ENCODE measurements at places on chromosomes 3 and 15.

DNA sequence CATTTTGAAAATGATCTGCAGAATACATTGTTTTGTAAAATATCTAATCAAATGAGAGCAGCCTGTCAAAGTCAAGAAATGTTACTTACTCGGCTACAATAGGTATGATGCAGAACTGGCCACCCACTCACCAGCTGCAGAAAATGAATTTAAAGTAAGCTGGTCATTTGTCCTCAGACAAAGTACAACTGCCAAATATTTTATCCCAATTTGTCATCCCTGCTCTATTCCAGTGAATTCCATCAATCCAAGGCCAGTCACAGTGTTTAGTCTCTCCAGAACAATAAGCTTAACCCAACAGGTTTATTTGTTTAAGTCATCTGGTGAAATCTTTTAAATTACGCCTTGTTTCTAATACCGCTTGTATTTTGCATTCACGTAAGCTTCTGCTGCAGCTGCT, 46.6 kb upstream of the TCF12 start:
- DNase-seq: no peak

DNA sequence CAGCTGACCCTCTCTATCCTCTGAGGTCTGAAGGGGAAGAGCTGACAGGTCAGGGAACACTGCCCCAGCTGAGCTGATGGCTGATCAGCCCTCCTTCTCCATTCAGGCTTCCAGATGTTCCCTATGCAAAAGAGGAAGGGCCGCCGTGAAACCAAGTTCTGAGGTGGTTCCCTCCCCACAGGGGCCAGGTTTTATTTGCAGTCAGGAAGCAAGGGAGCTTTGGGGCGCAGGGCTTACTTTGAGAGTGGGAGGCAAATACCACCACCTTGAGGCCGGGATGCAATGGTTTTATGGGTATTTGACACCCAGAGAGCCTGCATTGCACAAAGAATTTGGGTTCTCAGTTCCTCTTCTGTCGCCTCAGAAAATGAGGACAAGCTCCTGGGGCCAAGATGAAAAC, 186.9 kb downstream of the ARRDC4 start:
- DNase-seq: no peak

- no peak for DNase-seq
Measured at GRCh38 chr3:8255725-8256124, 245.9 kb upstream of the LMCD1 start.

GRCh38 chr3:127964816-127965215, 49.8 kb downstream of the KBTBD12 start:
- no peak for DNase-seq

- no peak for DNase-seq
Measured at GRCh38 chr15:46344115-46344724, 709.4 kb downstream of the SQOR start.

- no peak for DNase-seq
Measured at GRCh38 chr3:154227531-154227930, 96.8 kb downstream of the DHX36 start.

GRCh38 chr15:88906551-88906950, 6.6 kb downstream of the MFGE8 start:
- DNase-seq: no peak

GRCh38 chr3:25938566-25939325, 148.9 kb downstream of the OXSM start:
- DNase-seq: no peak

DNA sequence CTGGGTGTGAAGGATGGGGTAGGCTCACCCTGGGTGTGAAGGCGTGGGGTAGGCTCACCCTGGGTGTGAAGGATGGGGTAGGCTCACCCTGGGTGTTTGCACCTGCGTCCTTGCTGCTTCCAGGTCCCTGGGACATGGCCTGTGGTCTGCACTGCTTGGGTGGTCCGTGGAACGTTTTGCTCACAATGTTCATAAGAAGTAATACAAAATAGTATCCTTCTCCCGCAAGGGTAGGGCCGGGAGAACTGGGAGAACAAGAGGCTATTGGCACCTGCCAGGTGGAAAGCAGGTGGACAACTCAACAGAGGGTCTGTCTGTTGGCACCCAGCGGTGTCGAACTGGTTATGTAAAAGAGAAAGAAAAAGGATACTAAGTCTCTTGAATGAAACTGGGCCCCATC, 17.0 kb upstream of the PCSK6 start:
- no peak for DNase-seq

- DNase-seq: no peak
Measured at GRCh38 chr3:159159546-159159945, 357.7 kb downstream of the MFSD1 start.
